ENCODE measurements at places on chromosomes 3 and 15.

- no peak for DNase-seq
Observed at GRCh38 chr3:111314898-111315297, 227.1 kb upstream of the CD96 start.

GRCh38 chr3:38560996-38561717 lies 65.0 kb downstream of the EXOG start:
- no peak for DNase-seq

DNA sequence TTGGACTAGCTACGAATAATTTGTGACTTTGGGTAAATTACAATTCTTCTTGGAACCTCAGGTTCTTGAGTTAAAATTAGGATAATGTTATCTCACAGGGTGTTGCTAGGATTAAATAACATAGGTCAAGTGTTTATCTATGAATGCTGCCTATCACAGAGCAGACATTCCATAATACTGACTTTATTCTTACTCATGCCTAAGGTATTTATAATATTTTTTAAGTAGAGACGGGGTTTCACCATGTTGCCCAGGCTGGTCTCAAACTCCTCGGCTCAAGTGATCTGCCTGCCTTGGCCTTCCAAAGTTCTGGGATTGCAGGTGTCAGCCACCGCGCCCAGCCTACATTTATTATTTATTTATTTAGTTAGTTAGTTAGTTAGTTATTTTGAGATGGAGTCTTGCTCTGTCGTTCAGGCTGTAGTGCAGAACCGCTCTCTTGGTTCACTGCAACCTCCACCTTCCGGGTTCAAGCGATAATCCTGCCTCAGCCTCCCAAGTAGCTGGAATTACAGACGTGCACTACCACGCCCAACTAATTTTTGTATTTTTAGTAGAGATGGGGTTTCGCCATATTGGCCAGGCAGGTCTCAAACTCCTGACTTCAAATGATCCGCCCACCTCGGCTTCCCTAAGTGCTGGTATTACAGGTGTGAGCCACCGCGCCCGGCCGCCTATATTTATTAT lies 741 bp upstream of the ZNF106 start:
- DNase-seq, result no peak

DNA sequence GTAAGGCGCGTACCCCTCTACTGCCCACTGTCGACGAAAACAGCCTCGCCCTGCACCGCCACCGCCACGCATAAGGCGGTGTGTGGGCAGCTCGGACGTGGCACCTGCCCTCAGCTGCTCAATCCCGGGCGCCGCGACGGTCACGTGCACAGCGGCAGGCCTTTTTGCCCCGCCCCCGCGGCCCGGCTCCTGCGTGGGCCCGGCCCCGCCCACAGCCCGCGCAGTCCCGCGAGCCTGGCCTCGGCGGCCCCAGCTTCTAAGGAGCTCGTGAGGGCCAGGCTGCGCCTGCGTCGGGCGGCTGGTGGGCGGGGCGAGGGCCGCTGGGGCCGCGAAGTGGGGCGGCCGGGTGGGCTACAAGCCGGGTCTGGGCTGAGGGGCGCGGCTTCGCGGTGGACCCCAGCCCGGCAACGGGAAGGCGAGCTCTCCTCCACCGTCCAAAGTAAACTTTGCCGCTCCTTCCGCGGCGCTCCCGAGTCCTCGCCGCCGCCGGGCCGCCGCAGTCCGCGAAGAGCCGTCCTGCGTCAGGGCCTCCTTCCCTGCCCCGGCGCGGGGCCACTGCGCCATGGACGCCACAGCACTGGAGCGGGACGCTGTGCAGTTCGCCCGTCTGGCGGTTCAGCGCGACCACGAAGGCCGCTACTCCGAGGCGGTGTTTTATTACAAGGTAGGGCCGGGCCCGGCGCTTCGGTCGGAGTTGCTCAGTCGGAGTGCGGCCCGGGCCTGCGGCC lies at the start of gene CAPN7:
Gene CAPN7 (plus strand): TSS at position 313 of the 728 bp plus-strand sequence. CDS start 250 bp downstream, at position 563.
- DNase-seq, result peak; percentile 97

DNA sequence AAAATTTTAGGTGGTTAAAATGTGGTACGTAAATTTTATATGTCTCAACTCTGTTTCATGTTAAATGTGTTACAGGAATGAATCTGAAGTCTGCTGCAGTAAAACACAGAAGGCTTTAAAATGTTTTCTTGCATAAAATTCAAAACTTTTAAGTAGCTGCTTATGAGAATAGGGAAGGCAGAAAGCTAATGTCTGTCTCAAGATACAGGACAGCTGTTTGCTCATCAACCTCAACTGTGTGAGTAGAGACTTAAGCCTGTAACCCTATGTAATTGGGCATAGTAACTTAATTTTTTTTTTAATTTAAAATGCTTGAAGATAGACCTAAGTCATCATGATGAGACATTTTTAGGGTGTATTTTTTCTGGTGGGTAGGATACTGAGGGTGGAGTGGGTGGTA lies 38.9 kb downstream of the ZFAND6 start:
- DNase-seq, result no peak

GRCh38 chr15:85408270-85408746 lies 27.9 kb downstream of the AKAP13 start:
- no peak for DNase-seq

GRCh38 chr15:85031944-85032558 lies 50.4 kb downstream of the PDE8A start:
- DNase-seq, result no peak

All from CD8-positive, alpha-beta T cell (primary cell).